Stimulated activated CD4-positive, alpha-beta T cell treated with anti-CD3 and anti-CD28 coated beads, Interleukin-12 subunit alpha, Interleukin-12 subunit beta, amount 100 ng/mL, for 4 hours (primary cell): ENCODE measurements at places on chromosomes 3 and 15.

GRCh38 chr15:70186152-70186551 lies 88.4 kb upstream of the TLE3 start:
- DNase-seq: no peak

GRCh38 chr3:149227591-149228268 lies 6.1 kb upstream of the CP start:
- DNase-seq: no peak

GRCh38 chr3:131998027-131998426 lies 36.8 kb downstream of the CPNE4 start:
- DNase-seq: no peak

DNA sequence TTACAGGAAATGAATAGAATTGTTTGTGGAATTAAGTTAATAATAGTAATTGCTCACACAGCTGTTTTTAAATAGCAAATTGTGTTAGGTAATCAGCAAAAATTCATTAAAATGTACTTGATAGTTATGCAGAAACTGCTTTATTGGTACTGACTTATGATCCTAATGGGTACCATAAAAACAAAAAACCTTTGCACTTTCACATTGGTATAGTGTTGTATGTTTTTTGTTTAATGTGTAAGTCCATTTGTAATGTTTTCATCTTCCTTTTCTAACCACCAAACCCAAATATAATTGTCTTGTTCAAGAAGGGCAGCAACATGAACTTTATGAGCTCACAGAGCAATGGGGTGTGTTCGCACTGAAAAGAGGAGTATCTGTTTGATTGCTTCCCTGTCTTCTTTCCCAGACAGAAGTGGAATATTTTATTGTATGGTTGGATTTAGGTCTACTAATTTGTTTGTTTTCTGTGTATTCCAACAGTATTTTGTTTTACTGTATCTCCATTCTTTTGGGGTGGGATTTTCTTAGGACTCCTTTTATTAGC lies 135.8 kb downstream of the TCF12 start:
- DNase-seq: no peak

- DNase-seq: no peak
Observed at GRCh38 chr15:70286113-70286806, 188.5 kb upstream of the TLE3 start.
